EL (cell line): ENCODE measurements at places on chromosomes 7 and 10.
A peak's percentile ranks its signal among the peaks of the same experiment; 100 is the strongest.

DNA sequence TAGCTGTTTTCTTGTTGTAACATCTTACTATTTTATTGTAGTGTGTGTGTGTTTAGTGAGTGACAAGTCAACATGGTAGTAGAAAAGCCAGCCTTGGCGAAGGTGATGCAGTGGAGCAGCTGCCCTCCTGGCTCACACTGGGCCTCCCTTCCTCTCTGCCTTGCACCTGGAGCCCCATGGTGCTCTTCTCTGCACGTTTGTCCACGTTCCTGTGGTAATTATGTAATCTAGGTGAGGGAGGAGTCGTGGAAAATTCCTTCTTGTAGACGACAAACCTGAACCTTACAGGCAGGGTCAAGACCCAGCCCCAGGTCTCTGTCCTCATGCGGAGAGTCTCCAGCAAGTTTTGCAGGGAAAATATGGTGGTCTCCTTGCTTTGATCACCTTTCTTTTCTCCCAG lies 348.3 kb upstream of the MKI67 start:
- no peak for DNase-seq

GRCh38 chr7:47226696-47227095 lies 355.2 kb downstream of the TNS3 start:
- no peak for DNase-seq

- DNase-seq: peak; percentile 56
Measured at GRCh38 chr10:60848126-60848525, 69.8 kb downstream of the CDK1 start.

GRCh38 chr7:31979690-31980330 lies 90.4 kb downstream of the PDE1C start:
- DNase-seq: no peak

DNA sequence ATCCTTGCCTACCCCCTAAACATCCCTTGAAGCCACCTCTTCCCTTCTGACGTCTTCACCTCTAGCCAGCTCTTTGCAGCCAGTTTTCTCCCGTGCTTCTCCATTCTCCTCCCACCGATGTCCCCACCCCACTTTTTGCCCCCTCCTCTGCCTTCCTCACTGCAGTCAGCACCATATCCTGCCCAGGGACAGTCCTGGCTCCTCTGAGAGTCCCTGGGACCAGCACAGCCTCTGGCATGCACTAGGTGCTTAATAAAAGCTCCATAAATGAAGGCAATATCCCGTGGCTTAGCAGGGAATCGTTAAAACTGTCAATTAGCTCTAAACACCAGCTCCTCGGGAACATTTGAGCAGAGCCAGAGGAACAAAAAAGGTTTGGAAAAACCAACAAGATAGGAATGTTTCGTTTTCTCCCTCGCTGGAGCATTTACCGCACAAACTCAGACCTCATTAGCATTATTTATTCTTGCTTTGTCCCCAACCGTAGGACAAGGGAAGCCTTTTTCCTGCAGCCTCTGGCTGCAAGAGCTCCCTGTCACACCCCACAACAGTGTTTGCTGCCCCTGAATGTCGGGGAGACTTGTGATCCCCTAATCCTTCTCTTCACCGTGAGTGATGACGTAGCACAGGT lies 16.1 kb downstream of the MYL10 start:
- no peak for DNase-seq

DNA sequence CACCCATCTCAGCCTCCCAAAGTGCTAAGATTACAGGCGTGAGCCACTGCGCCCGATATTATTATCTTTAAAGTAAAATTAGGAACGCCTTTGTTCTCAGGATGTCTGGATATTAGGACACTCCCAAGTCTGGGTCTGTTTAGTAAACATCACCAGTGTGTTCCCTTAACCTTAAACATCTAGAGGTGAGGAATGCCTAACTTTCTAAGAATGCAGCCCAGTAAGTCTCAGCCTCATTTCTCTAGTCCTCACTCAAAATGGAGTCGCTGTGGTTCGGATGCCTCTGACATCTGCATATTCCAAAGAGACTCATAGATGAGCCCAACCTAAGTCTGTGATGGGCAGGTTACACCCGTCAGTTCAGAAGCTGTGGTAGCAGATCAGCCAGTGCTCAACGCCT lies 4.3 kb upstream of the INSYN2A start:
- DNase-seq: no peak

GRCh38 chr7:24301703-24302102 lies 17.7 kb downstream of the NPY start:
- no peak for DNase-seq

DNA sequence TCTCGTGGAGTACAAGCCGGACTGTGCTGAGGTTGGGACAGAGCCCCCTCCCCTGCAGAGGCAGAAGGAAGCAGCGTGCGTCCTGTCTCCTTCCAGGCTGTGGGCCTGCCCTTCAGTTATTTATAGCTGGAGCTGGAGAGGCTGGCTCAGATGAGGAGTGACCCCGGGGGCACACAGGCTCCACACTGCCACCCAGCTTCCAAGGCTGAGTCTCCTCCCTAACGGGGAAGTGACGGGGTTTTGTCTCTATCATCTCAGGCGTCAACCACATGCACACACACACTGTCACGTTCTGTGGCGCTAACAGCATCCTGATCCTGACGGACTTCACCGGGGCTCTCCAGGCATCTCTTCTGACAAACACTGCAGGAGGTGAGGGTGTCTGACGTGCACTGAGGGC lies 25.4 kb downstream of the AMZ1 start:
- DNase-seq: no peak

- DNase-seq: no peak
Measured at GRCh38 chr7:44460325-44460724, 30.1 kb downstream of the NUDCD3 start.

DNA sequence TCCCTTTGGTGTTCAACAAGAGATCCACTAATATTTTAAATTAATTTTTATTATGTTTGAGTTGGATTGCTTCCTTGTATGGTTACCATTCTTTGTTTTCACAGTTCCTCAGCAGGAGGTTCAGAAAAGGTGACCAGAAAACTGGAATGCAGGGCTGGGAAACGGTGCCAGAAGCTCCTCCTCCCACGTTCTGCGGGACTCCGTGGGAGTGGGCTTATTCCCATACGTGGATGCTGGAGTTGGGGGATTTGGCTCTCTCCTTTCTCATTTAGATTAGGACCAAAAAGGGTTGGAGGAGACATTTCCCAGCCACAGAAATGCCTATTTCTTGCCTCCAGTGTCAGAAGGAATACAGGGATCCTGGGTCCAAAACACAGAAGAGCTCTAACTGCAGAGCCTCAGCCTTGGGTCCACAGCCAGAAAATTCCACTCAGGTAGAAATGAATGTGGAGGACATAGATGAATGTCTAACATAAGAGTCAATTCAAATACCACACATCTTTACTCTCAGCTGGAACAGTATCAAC lies 56.0 kb downstream of the SORBS1 start:
- DNase-seq: no peak

GRCh38 chr10:26821699-26822570 lies 38.8 kb downstream of the ABI1 start:
- DNase-seq: no peak

DNA sequence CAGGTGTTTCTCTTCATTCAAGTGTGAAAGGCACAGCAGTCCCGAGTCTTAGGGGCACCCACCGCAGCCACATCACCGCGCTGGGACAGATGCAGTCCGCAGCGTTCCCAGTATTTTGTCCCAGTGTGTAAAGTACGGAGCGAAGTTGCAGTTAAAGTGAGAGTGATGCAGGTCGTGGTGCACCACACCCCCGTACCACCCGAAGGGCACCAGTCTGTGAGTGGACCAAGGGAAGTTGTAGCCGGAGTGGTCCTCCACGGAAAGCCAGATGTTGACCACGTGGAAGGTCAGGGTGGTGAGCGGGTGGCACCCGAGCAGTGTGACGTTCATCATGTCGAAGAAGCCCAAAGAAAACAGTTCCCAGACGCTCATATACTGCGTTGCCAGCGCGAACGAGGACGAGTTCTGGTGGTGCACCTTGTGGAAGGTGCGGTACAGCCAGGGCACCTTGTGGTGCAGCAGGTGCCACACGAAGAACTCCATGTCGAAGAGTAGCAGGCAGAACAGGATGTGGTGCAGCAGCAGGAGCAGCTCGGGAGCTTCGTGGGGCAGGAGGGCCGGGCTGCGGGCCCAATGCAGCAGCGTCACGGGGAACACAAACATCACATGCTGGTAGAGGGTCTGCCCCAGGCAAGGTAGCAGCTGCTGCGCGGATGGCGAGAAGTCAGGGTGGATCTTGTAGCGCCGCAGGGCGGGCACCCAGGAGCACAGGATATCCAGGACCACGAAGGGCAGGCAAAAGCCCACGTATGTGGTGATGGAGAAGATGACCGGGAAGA lies 526 bp downstream of the CH25H start:
- peak; percentile 40 for DNase-seq
